ENCODE measurements at places on chromosomes 3 and 15. TPM values are rescaled to one million over a fixed set of nuclear protein-coding genes. Genes with fewer than 3 reads are reported as not detected.

SH2D7 gene
- polyA plus RNA-seq, result 0.53 TPM

LEKR1 gene
- polyA plus RNA-seq, result 3.2 TPM

FANCD2OS gene
- polyA plus RNA-seq, result 0.43 TPM

FAM107A gene
- polyA plus RNA-seq, result 0.69 TPM

GRIP2 gene
- polyA plus RNA-seq, result 1.2 TPM

DNAJC17 gene
- 50.1 TPM for polyA plus RNA-seq

IRAK2 gene
- 1.8 TPM for polyA plus RNA-seq

MYZAP gene
- polyA plus RNA-seq, result 60.9 TPM

CLSTN2 gene
- 0.43 TPM for polyA plus RNA-seq

SLC24A5 gene
- polyA plus RNA-seq, result not detected

C3orf62 gene
- polyA plus RNA-seq, result 11.7 TPM

Measured in left lung (tissue), 14 donors.